ENCODE measurements at places on chromosomes 16 and 17.

- DNase-seq, result no peak
These were observed 17.7 kb downstream of the EFCAB5 start for GRCh38 chr17:29958947-29959657.

DNA sequence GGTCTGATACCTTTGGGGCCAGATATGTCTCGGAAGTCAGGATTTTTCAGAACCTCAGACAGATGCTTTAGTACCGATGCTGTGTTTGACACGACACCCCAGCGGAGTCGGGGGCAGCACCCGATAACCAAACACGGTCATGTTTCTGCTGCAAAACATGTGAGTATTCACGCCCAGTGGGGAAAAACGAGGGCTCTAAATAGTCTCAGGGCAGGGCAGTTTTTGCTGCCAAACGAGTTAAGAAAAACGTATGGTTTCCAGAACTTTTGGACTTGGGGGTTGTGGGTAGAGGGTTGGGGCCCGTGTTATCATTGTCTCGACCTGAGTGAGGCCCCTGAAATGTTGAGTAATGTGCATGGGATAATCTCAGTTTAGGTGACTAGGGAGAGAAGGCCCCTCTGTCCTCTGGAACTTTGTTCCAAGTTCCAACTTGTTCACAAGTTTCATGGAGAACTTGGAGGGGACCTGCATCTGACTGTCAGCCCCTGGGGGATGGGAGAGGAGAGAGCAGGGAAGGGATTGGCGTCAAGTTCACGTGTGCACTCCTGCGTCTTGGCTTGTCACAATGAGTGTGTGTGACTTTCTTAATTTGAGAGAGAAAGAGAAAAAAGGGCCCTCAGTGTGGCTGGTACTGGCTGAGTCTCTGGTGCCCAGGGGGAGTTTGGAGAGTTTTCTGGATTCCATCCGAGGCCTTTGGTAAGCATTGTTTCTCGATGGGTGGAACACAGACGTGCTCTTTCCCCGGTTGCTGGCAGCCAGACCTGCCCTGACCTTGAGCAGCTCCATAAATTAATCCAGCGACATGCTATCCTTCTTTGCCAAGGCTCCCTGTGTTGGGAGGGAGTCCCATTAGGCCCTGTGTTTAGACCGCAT is 83.9 kb upstream of the CIBAR2 start:
- DNase-seq, result no peak

DNA sequence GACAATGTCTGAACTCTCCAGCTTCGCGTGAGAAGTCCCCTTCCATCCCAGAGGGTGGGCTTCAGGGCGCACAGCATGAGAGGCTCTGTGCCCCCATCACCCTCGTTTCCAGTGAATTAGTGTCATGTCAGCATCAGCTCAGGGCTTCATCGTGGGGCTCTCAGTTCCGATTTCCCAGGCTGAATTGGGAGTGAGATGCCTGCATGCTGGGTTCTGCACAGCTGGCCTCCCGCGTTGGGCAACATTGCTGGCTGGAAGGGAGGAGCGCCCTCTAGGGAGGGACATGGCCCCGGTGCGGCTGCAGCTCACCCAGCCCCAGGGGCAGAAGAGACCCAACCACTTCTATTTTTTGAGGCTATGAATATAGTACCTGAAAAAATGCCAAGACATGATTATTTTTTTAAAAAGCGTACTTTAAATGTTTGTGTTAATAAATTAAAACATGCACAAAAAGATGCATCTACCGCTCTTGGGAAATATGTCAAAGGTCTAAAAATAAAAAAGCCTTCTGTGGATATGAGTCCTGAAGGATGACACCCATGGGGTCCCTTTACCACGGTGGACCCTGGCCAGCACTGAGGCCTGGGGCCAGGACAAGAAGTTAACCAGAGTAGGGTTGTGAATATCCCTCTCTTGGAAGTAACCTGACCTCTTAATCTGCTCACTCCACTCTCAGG is 10.5 kb upstream of the ITGAD start:
- peak; percentile 85 for DNase-seq

DNA sequence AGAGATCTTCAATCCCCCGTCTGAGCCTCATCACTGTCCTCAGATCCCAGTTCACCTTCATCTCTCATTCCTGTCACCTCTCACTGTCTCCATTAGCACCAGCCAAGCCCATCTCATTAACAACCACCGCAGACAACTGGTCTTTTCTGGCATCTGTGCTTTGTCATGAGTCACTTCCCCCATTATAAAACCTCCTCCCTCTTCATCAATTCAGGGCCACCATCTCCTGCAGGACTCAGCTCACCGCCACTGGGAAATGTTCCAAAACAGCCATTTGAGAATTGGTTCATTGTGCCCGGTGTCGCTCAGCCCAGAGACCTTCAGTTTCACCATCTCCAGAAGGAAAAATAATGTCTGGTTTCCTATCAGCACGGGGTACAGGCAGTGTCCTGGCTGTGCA is 56.9 kb upstream of the TEKT3 start:
- DNase-seq, result no peak

GRCh38 chr17:79658811-79659207 is 48.0 kb upstream of the RBFOX3 start:
- DNase-seq, result peak; percentile 71

- no peak for DNase-seq
These were observed 19.6 kb upstream of the EEF2K start for GRCh38 chr16:22186517-22186916.

GRCh38 chr16:15598648-15599190 is 44.2 kb downstream of the MARF1 start:
- no peak for DNase-seq

DNA sequence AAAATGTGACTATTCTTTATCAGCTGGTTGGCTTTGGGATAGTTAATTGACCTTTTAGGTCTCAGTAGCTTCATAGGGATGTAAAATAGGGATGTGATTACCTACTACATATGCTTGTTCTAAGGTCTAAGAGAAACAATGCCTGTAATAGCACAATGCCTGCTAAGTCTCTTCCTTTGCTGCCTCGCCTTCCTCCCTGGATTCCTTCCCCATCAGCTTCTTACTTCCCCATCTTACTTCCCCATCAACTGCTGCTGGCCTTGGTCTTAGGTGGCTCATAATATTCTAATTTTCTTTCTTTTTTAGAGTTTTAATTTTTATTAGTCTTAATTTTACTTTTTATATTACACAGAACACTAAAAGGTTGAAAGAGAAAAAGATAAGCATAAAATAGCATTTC is 59.2 kb upstream of the GOT2 start:
- DNase-seq, result no peak

GRCh38 chr17:27326585-27326984 is 32.7 kb downstream of the WSB1 start:
- DNase-seq, result no peak

DNA sequence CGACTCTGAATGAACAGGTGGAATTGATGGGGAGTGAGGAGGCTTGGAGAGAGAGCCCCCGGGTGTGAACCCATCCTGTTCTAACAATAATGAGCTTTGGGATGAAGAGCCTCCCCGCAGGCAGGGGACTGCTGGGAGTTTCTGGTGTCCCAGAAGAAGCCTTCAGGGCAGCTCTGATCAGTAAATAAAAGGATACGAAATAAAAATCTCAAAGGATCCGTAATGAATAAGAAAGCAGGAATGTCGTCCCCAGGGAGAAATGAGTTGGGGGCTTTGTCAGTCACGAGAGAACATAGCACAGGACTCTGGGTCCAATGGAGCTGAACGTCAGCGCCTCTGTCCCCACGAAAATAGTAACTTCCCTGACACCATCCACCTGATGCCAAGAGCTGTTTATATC is 113.4 kb downstream of the PITPNC1 start:
- no peak for DNase-seq

- no peak for DNase-seq
These were observed 7.1 kb downstream of the TRARG1 start for GRCh38 chr17:1286379-1287106.

DNA sequence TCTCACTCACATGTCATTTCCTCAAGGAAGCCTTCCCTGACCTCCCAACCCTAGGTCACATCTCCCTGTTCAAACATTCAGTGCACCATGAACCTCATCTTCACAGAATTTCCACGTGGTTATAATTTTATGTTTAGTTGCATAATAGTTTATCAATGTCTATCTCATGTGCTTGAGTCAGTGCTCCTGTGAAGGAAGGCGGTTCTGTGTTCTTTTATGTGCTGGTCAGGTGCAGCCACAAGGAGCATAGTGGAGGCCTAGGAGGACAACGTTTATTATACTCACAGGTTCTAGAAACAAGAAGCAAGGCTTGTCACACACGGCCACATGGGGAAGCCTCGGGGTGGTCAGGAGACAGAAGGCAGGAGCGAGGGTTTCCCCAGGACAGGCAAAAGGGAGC is 34.5 kb upstream of the SCNN1B start:
- no peak for DNase-seq

DNA sequence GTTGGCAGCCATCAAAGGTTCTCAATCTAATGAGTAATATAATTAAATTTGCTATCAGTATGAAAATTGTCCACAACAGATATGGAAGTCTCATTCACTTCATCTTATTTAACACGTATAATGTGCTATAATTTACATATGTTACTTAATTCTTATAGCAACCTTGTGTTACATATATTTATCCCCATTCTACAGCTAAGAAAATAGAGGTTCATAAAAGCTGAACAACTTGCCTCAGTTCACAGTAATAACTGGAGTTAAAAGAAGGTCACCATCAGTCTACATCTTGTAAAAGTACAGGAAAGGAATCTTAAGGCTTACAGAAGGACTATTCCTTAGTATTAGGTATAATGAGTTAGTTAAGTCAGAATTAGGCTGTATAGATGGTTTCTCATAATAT is 27.9 kb downstream of the STXBP4 start:
- DNase-seq, result no peak

GRCh38 chr17:77571155-77571981 is 387.1 kb upstream of the TNRC6C start:
- no peak for DNase-seq

DNA sequence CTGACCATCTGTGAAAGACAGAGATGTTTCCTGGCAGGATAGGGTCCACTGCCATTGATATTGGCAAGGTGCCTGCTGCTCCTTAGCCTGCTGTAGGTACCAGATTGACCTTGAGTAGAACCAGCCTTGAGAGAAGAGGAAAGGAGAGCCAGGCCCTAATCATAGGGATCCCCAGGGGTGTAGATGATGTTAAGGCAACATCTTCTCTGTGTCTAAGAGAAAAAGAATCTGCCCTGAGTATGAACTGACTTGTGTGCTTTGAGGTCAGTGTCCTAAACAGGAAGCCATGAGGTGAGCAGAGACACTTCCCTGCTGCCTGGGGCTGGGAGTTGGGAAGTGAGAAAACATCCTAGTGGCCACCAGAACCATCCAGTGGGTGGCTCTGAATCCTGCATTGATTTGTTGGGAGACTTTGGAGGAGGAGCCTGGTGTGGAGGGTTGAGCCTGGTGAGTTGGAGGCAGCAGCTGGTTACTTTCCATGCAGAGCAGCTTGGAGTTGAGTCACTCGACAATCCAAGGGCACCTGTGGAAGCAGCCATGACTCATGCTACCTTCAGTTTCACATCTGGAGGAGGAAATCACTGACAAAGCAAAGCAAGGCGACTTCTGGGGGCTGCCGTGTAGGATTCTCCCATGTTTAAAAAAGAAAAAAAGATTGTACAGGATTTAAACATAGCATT is 47.8 kb downstream of the BMERB1 start:
- DNase-seq, result peak; percentile 51

DNA sequence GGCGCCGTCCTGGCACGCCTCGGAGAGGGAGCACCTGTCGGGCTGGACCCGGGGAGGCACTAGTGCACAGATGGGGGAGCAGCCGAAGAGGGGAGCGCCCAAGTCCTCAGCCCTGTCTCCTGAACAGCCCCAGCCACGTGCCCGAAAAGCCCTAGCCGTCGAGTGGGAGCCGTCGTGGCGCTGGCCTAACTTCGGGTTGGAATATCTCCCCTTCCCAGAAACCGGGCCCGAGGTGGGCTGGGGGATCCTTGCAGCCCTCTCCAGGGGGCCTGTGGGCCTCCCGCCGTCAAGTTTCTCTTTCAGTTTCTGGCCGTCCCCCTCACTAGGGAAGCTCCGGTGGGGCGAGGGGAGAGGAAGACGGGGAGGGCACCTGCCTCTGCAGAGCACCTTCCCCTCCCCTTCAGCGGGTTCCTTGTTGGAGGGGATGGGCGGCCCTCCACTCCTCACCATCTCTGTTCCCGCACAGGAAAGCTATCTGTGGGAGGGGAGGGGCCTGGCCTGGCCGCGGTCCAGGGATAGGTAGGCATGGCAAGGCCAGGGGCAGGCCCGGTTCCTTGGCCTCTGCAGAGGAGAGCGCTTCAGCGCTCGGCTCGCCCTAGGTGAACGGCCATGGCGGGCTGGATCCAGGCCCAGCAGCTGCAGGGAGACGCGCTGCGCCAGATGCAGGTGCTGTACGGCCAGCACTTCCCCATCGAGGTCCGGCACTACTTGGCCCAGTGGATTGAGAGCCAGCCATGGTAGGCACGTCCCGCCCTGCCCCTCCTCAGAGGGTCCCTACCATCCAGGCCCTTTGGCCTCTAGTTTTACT is 709 bp downstream of the STAT5A start:
- no peak for DNase-seq

- DNase-seq, result no peak
These were observed 14.1 kb downstream of the DHRS7B start for GRCh38 chr17:21140911-21141310.

- DNase-seq, result no peak
These were observed 5.7 kb downstream of the CD300H start for GRCh38 chr17:74561586-74561985.

DNA sequence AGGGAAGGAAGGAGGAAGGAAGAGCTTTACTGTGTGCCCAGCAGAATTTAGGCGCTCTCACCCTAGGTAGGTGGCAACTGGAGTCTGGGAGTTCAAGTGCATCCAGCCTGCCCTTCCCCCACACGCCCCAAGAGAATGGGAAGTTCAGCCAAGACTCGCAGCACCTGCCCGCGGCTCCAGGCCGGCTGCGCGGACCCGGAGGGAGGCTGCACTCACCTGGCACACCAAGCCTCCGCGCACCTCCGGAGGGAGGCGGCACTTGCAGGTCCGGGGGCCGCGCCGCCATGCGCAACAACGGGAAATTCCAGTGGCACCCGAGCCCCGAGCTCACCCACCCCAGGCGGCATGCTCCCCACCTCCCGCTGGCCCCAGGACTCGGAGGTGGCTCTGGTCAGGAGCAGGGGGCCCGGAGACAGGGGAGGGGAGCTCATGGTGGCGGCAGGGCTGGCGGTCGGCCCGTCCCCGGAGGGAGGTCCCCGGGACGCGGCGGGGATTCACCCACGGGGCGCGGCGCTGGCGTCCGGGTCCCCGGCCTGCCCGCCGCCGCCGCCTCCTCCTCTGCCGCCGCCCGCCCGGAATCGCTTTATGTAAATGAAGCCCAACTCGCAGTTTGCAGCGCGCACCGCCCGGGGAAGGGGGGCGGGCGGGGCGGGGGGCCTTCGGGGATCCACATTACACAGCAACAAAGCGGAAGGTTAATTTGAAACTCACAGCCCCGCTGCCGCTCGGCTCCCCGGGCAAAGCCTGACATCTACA is at the start of gene ZFHX3:
TSS of gene ZFHX3 (minus strand) at position 593 of the 756 bp plus-strand sequence. CDS start 87,983 bp downstream, outside the sequence.
- DNase-seq, result no peak
